Activated naive CD8-positive, alpha-beta T cell treated with anti-CD3 and anti-CD28 coated beads, Interleukin-2, amount 10 ng/mL, durations not matched to agents 7 days and 5 days (primary cell): ENCODE measurements at places on chromosomes 16 and 17.

GRCh38 chr17:7915179-7915610 lies 894 bp downstream of the RNF227 start:
- H3K27me3 ChIP-seq: no peaks in the 10 kb centered on the region
- H3K4me1 ChIP-seq: peaks cover 25% of the 10 kb centered on the region
- peak overlapping the region; percentile 92 for H3K4me3 ChIP-seq
- H3K27ac ChIP-seq: peak overlapping the region; percentile 91

- H3K4me3 ChIP-seq: no peak overlapping the region
- H3K4me1 ChIP-seq: no peaks in the 10 kb centered on the region
- peaks cover 16% of the 10 kb centered on the region for H3K27me3 ChIP-seq
- no peak overlapping the region for H3K27ac ChIP-seq
- no peak for DNase-seq
Observed at GRCh38 chr17:15321556-15322251, 19.7 kb downstream of the TEKT3 start.

DNA sequence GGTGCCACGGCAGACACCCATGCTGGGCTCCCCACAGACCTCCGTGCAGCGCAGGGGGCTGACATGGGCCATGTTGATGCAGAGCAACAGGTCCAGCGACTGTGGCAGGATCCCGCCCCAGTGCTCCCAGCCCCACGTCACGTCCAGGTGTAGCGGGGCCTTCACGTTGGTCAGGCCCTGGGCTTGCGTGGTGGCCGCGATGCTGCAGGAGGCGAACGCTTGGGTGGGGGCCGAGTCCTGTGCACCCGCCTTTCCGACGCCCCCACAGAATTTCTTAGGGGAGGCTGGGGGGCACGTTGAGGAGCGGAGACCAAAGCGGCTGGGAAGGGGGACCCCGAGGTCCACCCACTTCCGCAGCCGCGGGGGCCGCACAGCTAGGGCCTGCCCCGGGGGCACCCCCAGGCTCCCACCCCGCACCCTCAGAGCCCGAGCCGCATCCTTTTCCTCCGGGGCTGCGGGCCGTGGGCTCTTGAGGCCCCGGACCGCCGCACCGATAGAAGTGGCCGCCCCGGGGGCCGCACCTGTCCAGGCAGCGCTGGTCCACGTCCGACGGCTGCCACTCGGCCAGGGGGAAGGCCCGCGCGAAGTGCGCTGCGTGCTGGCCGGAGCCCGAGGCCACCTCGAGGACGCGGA lies 416 bp downstream of the METTL26 start:
- no peak for DNase-seq
- no peaks in the 10 kb centered on the region for H3K27me3 ChIP-seq
- H3K4me3 ChIP-seq: peak overlapping the region; percentile 62
- peaks cover 6% of the 10 kb centered on the region for H3K4me1 ChIP-seq
- no peak overlapping the region for H3K27ac ChIP-seq

DNA sequence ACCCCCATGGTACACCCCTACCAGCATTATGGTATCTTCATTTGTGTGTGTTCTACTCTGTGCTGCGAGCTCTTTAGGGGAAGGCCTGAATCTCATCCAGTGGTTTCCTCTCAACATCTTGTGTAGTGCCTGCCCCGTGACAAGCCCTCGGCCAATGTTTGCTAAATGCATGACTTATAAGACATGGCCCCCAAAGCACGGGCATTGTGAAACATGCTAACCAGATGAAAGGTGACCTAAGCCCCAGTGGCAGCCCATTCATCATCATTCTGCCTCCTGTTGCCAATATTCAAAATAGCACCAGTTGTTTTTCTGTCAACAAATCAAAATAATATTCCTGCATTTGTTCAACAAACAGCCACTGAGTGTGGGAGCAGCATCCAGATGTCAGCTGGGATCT lies 108.8 kb upstream of the HSBP1 start:
- no peaks in the 10 kb centered on the region for H3K4me1 ChIP-seq
- DNase-seq: no peak
- peaks cover 6% of the 10 kb centered on the region for H3K27me3 ChIP-seq
- no peaks in the 10 kb centered on the region for H3K36me3 ChIP-seq
- no peak overlapping the region for H3K4me3 ChIP-seq

GRCh38 chr16:26563018-26563417 lies 503.7 kb upstream of the C16orf82 start:
- no peaks in the 10 kb centered on the region for H3K4me1 ChIP-seq
- DNase-seq: no peak
- H3K27me3 ChIP-seq: peaks cover 37% of the 10 kb centered on the region

DNA sequence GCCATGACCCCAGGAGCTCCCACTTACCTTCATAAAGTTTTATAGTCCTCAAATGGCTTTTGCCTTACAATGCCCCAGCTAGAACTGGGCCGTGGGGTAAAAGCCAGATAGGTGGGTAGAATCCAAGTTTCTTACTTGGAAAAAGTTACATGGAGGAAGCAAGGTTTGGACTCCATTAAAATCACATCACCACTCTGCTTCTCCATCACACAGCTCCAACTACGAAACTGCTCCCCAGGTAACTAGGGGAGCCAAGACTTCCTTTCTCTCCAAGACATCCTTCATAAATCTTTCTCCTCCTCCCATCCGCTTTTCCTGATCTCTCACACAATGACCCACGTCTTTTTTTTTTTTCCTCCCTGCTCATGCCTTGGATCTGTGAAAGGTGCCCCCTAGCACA lies 130.8 kb upstream of the RCVRN start:
- H3K27me3 ChIP-seq: no peaks in the 10 kb centered on the region
- H3K4me1 ChIP-seq: no peaks in the 10 kb centered on the region
- DNase-seq: no peak
- no peak overlapping the region for H3K4me3 ChIP-seq

- H3K27me3 ChIP-seq: peaks cover 62% of the 10 kb centered on the region
- peak; percentile 54 for DNase-seq
- peaks cover 2% of the 10 kb centered on the region for H3K36me3 ChIP-seq
- H3K4me3 ChIP-seq: peak overlapping the region; percentile 91
- H3K27ac ChIP-seq: peak overlapping the region; percentile 65
Observed at GRCh38 chr16:73057291-73058210, 9.6 kb upstream of the ZFHX3 start.

DNA sequence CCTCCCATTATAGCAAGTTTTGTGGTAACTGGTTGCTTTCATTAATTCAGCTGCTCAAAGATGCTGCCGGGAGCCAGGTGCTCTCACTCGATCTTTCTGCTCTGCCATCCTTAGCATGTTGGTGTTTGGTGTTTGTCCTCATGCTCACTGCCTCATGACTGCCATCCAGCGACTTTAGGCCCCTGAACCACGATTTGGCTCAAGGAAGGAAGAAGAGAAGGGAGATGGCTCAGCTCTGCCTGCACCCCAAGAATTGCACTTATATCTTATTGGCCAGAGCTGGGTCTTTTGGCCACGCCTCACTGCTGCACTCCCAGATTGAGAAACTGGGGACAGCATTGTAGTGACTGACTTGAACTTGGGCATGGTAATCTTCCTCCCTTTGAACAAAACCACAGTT lies 52.7 kb downstream of the ARSG start:
- H3K27ac ChIP-seq: peak overlapping the region; percentile 85
- DNase-seq: no peak
- H3K4me1 ChIP-seq: peaks cover 60% of the 10 kb centered on the region
- H3K36me3 ChIP-seq: peaks cover 5% of the 10 kb centered on the region
- H3K27me3 ChIP-seq: no peaks in the 10 kb centered on the region
- no peak overlapping the region for H3K4me3 ChIP-seq

- no peak overlapping the region for H3K4me3 ChIP-seq
- DNase-seq: no peak
- no peaks in the 10 kb centered on the region for H3K36me3 ChIP-seq
- peaks cover 9% of the 10 kb centered on the region for H3K27me3 ChIP-seq
- H3K27ac ChIP-seq: no peak overlapping the region
Observed at GRCh38 chr17:45345554-45346215, 28.9 kb upstream of the MAP3K14 start.

- no peaks in the 10 kb centered on the region for H3K36me3 ChIP-seq
- no peak overlapping the region for H3K27ac ChIP-seq
- H3K4me3 ChIP-seq: no peak overlapping the region
Observed at GRCh38 chr16:48076455-48077012, 79.3 kb downstream of the ABCC12 start.

DNA sequence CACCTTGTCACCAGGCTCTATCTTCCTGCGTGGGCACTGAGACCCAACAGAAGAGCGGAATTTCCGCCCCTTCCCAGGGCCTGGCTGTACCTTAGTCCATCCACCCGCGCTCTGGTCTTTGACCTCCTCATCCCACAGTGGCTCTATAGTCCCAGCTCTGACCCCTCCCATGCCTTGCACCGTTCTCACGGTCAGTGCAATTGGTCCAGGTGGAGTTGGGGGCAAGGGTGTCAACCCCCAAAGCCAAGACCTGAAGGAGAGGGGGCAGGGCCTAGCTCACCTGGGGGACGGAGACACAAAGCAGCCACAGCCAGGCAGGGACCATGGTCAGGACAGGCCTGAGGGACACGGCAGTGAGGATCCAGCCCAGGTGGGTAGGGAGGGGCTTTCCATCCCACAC lies 944 bp downstream of the CDH16 start:
- no peak overlapping the region for H3K27ac ChIP-seq
- peaks cover 18% of the 10 kb centered on the region for H3K27me3 ChIP-seq
- H3K36me3 ChIP-seq: no peaks in the 10 kb centered on the region
- no peaks in the 10 kb centered on the region for H3K4me1 ChIP-seq

DNA sequence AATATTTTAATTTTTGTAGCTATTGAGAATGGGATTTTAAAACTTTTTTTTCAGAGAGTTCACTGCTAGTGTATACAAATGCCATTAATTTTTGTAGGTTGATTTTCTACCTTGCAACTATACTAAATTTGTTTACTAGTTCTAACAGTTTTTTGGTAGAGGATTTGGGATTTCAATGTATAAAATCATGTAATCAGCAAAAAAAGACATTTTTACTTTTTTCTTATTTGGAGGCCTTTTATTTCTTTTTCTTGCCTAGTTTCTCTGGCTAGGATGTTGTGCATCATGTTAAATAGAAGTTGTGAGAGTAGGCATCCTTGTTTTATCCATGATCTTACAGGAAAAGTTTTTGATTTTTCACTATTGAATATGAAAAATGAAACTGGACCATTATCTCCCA lies 602.9 kb upstream of the KIF2B start:
- H3K27ac ChIP-seq: no peak overlapping the region
- DNase-seq: no peak

- H3K27ac ChIP-seq: no peak overlapping the region
- no peak for DNase-seq
- no peaks in the 10 kb centered on the region for H3K4me1 ChIP-seq
- no peak overlapping the region for H3K4me3 ChIP-seq
- peaks cover 11% of the 10 kb centered on the region for H3K27me3 ChIP-seq
Observed at GRCh38 chr17:49249890-49250522, 19.4 kb upstream of the PHOSPHO1 start.

GRCh38 chr16:89847051-89847939 lies 19.0 kb downstream of the SPIRE2 start:
- no peak for DNase-seq
- no peak overlapping the region for H3K27ac ChIP-seq
- no peak overlapping the region for H3K4me3 ChIP-seq
- peaks cover 10% of the 10 kb centered on the region for H3K4me1 ChIP-seq
- H3K27me3 ChIP-seq: peaks cover 26% of the 10 kb centered on the region

- peaks cover 2% of the 10 kb centered on the region for H3K27me3 ChIP-seq
- H3K4me1 ChIP-seq: peaks cover 5% of the 10 kb centered on the region
- no peak overlapping the region for H3K27ac ChIP-seq
- no peak for DNase-seq
Observed at GRCh38 chr16:4052096-4052495, 64.1 kb downstream of the ADCY9 start.

GRCh38 chr16:61432421-61432820 lies 603.8 kb downstream of the CDH8 start:
- no peak for DNase-seq
- no peaks in the 10 kb centered on the region for H3K4me1 ChIP-seq
- H3K27me3 ChIP-seq: no peaks in the 10 kb centered on the region
- no peaks in the 10 kb centered on the region for H3K36me3 ChIP-seq
- H3K27ac ChIP-seq: no peak overlapping the region

DNA sequence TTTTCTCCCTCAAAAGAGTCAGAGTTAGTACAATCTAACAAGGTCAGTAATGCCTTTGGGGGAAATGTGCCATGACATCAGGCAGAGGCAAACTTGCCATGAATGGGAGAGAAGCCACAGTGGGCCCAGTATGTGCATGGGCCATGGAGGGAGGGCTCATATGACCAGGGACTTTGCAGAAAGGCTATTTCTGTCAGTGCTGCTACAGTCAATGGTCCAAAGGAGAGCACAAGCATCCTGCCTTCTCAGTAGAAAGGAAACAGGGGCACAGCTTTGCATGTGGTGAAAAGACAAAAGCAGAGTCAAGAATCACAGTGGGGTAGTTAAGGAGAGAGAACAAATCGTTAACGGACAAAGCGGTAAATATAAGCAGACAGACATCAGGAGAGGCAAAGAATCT lies 11.2 kb upstream of the CORO6 start:
- peak overlapping the region; percentile 6 for H3K4me3 ChIP-seq
- H3K27ac ChIP-seq: peak overlapping the region; percentile 62
- H3K27me3 ChIP-seq: no peaks in the 10 kb centered on the region
- peaks cover 34% of the 10 kb centered on the region for H3K36me3 ChIP-seq
- no peak for DNase-seq

GRCh38 chr17:75834928-75835653 lies 9.1 kb downstream of the UNC13D start:
- no peak for DNase-seq
- no peaks in the 10 kb centered on the region for H3K27me3 ChIP-seq
- H3K4me1 ChIP-seq: peaks cover 34% of the 10 kb centered on the region
- H3K36me3 ChIP-seq: peaks cover 10% of the 10 kb centered on the region
- H3K27ac ChIP-seq: peak overlapping the region; percentile 92

DNA sequence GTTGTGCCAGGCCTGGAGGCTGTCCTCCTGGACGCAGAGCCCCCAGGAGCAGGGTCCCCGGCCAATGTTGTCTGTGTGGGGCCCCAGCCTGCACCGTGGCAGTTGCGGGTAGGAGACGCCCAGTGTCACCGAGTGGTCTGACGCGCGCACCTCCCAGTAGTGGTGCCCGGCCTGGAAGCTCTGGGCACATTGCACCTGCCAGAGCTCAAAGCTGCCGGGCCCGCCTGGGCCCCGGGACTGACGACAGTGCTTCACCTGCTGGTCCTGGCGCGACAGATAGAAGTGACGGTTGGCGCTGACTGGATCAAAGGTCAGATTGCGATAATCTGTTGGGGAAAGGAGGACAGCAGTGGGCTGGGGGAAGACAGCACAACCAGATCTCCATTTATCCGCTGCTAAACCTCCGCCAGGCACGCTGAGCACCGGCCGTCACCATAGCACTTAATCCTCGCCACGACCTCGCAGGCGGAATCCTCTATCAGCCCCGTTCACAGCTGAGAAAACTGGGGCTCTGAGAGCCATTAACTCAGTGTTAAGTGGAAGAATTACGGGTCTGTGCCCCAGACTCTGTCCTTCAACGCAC lies 5.6 kb downstream of the TRIM65 start:
- H3K4me3 ChIP-seq: no peak overlapping the region
- no peaks in the 10 kb centered on the region for H3K36me3 ChIP-seq
- no peak overlapping the region for H3K27ac ChIP-seq
- peaks cover 15% of the 10 kb centered on the region for H3K4me1 ChIP-seq
- no peak for DNase-seq
- H3K27me3 ChIP-seq: no peaks in the 10 kb centered on the region

DNA sequence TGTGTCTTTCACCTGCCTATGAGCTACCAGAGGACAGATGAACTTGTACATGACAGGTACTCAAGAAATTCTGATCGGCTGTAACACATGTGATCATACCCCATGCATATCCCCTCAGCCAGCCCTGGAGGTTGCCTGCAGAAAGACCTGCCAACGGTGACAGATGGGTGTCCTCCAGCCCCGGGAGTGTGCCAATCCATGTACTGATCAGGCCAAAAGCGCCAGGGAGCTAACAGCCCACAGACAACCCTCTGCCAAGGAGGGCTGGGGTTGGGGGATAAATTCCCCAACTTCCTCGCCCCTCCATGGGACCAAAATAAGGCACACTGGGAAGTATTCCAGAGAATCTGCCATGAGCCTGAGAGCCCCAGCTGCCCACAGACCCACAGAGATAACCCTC lies 189.4 kb downstream of the CCT6B start:
- H3K27me3 ChIP-seq: peaks cover 5% of the 10 kb centered on the region
- no peak overlapping the region for H3K27ac ChIP-seq
- no peaks in the 10 kb centered on the region for H3K4me1 ChIP-seq
- no peak for DNase-seq
- no peak overlapping the region for H3K4me3 ChIP-seq
- no peaks in the 10 kb centered on the region for H3K36me3 ChIP-seq
